ENCODE measurements at places on chromosomes 11 and 22. TPM values are rescaled to one million over a fixed set of nuclear protein-coding genes. Genes with fewer than 3 reads are reported as not detected.
A peak's percentile ranks its signal among the peaks of the same experiment; 100 is the strongest.

ENTHD1 gene
- total RNA-seq, result not detected

CLDN5 gene
- total RNA-seq, result not detected

CECR2 gene
- not detected for total RNA-seq

KLHL35 gene
- total RNA-seq, result not detected

COX8A gene
- total RNA-seq, result 418 TPM

MUC2 gene
- not detected for total RNA-seq

DNA sequence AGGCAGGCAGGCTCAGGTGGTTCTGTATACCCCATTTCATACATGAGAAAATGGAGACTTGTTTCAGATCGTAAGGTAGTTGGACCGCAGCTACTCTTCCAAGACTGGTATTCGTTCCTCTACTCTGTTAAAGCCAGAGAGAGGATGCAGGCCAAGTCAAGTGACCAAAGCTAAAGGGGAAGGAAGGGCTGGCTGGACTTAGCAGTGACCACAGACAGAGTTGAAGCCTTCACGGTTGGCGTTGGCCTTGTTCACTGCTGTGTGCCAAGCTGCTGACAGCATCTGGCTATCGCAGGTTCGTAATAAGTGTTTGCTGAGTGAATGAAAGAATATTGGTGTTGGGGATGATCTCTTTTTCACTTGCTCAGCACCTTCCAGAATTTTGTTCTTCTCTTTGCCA is 64.2 kb downstream of the PTPRJ start:
- peaks cover 33% of the 10 kb centered on the region for H3K4me1 ChIP-seq
- H3K36me3 ChIP-seq, result no peaks in the 10 kb centered on the region
- no peak overlapping the region for H3K4me3 ChIP-seq
- no peak overlapping the region for H3K27ac ChIP-seq
- H3K27me3 ChIP-seq, result no peaks in the 10 kb centered on the region

GRCh38 chr11:112643416-112643815 is 317.8 kb upstream of the NCAM1 start:
- DNase-seq, result no peak
- H3K4me3 ChIP-seq, result no peak overlapping the region
- no peaks in the 10 kb centered on the region for H3K36me3 ChIP-seq
- H3K27ac ChIP-seq, result no peak overlapping the region
- H3K27me3 ChIP-seq, result no peaks in the 10 kb centered on the region

DNA sequence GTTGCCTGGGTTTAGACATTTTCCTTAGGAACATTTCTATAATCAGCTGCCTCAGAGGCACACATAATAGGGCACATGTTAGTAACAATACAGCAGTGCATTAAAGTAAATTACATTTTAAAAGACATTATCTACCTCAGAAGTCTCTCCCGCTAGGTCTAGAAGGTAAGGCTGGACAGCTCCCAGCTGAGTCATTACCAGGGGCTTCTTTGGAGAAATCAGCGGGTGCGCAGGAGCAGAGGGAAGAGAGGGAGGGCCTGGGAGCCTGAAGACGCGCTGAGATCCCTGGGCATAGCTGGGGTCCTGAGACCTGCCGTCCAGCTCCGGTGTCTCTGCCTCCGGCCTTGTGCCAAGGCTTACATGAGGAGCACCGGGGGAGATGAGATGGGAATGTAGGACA is 67.7 kb downstream of the TMPRSS5 start:
- H3K36me3 ChIP-seq, result peaks cover 4% of the 10 kb centered on the region
- no peaks in the 10 kb centered on the region for H3K4me1 ChIP-seq
- H3K27me3 ChIP-seq, result no peaks in the 10 kb centered on the region
- no peak for DNase-seq
- H3K27ac ChIP-seq, result no peak overlapping the region

DNA sequence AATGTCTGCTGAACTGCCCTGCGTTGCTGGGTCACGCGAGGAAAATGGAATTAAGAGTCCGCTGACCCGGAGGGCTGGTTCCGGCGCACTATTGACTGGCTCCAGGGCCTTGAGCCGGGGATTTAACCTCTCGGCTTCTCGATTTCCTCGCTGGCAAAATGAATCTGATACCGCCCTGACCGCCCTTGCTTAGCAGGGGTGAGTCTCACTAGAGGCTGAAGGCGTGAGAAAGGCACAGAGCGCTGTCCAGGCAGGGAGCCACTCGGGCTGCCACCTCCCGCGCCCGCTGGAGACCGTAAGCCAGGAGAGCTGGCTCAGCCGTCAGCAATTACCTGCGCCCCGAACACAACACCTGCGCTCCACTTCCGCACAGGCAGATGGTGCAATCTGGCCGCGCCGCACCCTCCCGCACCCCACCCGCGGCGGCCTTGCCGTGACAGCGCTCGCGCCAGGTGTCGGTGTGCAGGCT is 65.6 kb downstream of the BUD13 start:
- H3K27me3 ChIP-seq, result peaks cover 42% of the 10 kb centered on the region
- no peak for DNase-seq
- no peaks in the 10 kb centered on the region for H3K36me3 ChIP-seq
- H3K27ac ChIP-seq, result no peak overlapping the region
- no peak overlapping the region for H3K4me3 ChIP-seq

DNA sequence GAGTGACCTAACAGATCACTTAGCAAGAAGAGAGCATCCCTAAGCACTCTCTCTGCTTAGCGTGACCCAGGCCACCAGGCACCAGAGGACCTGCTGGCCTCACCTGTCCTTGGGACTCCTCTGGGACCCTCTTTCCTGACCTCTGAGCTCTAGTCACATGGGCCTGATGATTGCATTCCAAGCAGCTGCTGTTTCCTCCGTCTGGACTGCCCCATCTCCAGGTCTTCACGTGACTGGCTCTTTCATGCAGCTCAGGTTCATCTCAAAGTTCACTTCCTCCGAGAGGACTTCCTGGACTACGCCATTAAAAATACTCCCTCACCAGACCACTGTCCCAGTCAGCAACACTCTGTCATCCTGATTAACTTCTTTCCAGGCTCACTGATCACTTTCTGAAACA is 2.9 kb downstream of the MMP20 start:
- no peak overlapping the region for H3K4me3 ChIP-seq
- H3K27ac ChIP-seq, result no peak overlapping the region
- peaks cover 12% of the 10 kb centered on the region for H3K4me1 ChIP-seq
- no peak for DNase-seq
- no peaks in the 10 kb centered on the region for H3K36me3 ChIP-seq

DNA sequence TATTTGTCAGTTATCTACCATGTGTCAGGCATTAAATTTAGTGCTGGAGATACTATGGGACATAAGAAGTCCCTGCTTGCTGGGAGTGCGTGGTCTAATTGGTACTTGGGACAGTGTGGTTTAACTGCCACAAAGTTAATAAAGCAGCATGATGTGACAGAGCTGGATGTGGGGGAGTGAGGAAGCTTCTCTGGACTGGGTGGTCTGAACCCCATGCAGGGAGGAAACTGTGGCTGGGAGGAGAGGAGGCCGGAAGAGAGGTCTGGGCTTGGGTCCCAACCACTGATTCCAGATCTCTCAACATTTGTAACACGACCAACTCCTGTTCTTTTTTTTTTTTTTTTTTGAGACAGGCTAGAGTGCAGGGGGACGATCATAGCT is 37.1 kb downstream of the ST3GAL4 start:
- DNase-seq, result no peak
- H3K36me3 ChIP-seq, result no peaks in the 10 kb centered on the region
- H3K4me1 ChIP-seq, result peaks cover 36% of the 10 kb centered on the region
- H3K4me3 ChIP-seq, result no peak overlapping the region
- H3K27me3 ChIP-seq, result peaks cover 5% of the 10 kb centered on the region

- peaks cover 6% of the 10 kb centered on the region for H3K27me3 ChIP-seq
- no peak overlapping the region for H3K4me3 ChIP-seq
- peaks cover 58% of the 10 kb centered on the region for H3K4me1 ChIP-seq
- H3K27ac ChIP-seq, result peak overlapping the region; percentile 88
- no peak for DNase-seq
Measured at GRCh38 chr22:32531228-32531627, 56.6 kb downstream of the FBXO7 start.

GRCh38 chr11:59669611-59670009 is 773 bp upstream of the PATL1 start:
- peak overlapping the region; percentile 99 for H3K4me3 ChIP-seq
- no peaks in the 10 kb centered on the region for H3K27me3 ChIP-seq
- H3K36me3 ChIP-seq, result peaks cover 16% of the 10 kb centered on the region
- peaks cover 34% of the 10 kb centered on the region for H3K4me1 ChIP-seq
- H3K27ac ChIP-seq, result peak overlapping the region; percentile 100
- DNase-seq, result peak; percentile 44

DNA sequence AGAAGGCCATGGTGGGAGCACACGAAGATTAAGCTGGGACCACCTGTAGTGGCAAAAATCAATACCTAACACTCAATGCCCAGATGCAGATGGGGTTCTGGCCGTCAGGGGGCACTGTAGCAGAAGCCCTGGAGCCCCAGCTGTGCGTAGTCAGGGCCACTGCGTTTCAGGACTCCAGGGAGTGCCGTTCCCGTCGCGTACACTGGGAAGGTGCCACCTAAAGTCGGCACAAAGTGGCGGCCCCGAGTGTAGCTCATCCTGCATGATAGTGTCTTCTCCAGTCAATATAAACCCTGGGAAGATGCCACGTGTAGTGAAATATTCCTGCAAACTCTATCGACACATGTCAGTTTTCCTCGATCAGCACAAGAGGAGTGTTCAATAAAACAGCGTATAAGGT is 123.8 kb upstream of the NTM start:
- H3K27me3 ChIP-seq, result peaks cover 17% of the 10 kb centered on the region
- no peak overlapping the region for H3K27ac ChIP-seq
- no peak overlapping the region for H3K4me3 ChIP-seq

DNA sequence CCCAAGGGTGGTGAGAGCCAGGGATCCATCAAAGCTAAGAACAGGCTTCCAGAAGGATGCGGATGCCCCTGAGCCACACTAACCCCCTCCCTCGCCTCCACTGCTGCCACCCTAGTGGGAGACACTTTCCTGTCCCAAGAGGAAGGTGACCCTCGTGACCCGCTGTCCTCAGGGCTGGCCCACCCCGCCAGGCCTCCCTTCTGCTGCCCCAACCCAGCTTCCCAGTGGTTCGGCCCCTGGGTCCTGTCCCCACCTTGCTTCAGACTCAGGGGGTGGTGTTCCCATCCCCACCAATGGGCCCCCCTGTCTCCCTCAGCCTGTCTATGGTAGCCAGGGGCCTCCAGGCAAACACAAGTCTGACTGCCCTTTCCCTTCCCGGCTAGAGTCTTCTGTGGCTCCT is 6.5 kb upstream of the PICK1 start:
- H3K4me3 ChIP-seq, result no peak overlapping the region
- H3K27ac ChIP-seq, result no peak overlapping the region
- DNase-seq, result no peak
- H3K27me3 ChIP-seq, result peaks cover 17% of the 10 kb centered on the region
- H3K36me3 ChIP-seq, result no peaks in the 10 kb centered on the region
- no peaks in the 10 kb centered on the region for H3K4me1 ChIP-seq

GRCh38 chr11:66510271-66510989 is at the start of gene BBS1:
TSS of gene BBS1 (plus strand) at chr11:66510635. CDS start at chr11:66510660, 25 bp downstream.
- peak within 1 kb of the TSS; percentile 99 for H3K4me3 ChIP-seq
- no peaks in the 10 kb centered on the region for H3K27me3 ChIP-seq
- peak; percentile 68 for DNase-seq
- peak within 1 kb of the TSS; percentile 69 for H3K27ac ChIP-seq
- peaks cover 9% of the 10 kb centered on the region for H3K4me1 ChIP-seq

DNA sequence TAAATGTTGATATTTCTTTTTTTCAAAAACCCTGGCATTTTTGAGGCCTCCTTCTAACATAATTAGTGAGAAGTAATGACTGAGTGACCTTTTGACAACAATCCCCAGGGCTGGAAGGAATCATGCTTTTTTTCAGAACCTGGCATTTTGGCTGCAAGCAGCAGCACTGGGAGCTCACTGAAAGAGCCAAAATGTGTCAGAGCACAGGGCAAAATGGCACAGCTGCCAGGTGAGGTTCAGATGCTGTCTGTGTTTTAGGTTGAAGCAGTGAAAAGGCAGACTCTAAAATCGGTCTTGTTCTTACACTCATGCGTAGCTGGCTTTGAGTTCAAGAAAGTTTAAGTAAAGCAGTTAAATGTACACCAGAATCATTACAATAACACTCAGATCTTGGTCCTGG is 1063.8 kb downstream of the DLG2 start:
- H3K27ac ChIP-seq, result no peak overlapping the region
- H3K27me3 ChIP-seq, result peaks cover 1% of the 10 kb centered on the region
- no peaks in the 10 kb centered on the region for H3K36me3 ChIP-seq
- no peaks in the 10 kb centered on the region for H3K4me1 ChIP-seq

GRCh38 chr22:22748297-22748743 is 103.9 kb downstream of the GGTLC2 start:
- peaks cover 10% of the 10 kb centered on the region for H3K27me3 ChIP-seq
- H3K27ac ChIP-seq, result no peak overlapping the region
- DNase-seq, result peak; percentile 43
- no peaks in the 10 kb centered on the region for H3K4me1 ChIP-seq

DNA sequence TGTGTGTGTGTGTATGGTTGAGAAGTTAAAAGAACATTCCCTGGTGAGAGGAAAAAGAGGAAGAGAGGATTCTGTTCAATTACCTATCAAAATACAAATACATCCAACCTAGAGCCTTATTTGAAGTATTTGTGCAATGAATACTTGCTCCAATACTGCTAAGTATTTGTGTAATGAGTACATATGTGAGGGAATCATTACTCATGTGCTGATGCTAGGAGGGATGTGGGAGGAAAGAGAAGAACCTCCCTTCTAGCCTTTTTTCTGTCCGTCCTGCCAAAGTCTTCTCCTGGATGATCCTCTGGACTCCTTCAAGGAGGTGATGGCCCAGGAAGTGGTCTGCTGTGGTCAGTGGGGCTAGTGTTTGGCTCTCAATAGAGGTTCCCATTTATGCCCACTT is 36.0 kb upstream of the ACCSL start:
- peak overlapping the region; percentile 23 for H3K4me3 ChIP-seq
- H3K36me3 ChIP-seq, result no peaks in the 10 kb centered on the region
- H3K4me1 ChIP-seq, result peaks cover 67% of the 10 kb centered on the region
- peak overlapping the region; percentile 34 for H3K27ac ChIP-seq
- H3K27me3 ChIP-seq, result no peaks in the 10 kb centered on the region

DNA sequence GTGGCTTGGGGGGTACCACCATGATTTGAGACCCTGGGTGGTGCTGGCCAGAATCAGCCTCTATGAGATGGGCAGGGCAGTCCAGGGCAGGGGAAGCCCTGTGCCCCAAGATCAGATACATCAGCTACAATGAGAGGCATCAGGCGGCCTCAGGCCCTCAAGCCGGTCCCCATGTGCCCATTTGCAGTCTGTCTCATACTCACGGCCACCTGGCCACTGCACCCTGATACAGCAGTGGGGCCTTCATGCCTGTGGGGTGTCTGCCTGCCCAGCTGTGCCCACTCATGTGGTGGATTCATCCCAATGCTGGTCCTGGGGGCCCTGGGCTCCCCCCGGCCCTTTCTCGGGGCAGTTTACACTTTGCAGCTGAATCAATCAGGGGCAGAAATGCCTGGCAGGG is 42.4 kb upstream of the KCNQ1OT1 start:
- H3K4me1 ChIP-seq, result peaks cover 23% of the 10 kb centered on the region
- no peak overlapping the region for H3K27ac ChIP-seq
- no peak for DNase-seq
- H3K36me3 ChIP-seq, result no peaks in the 10 kb centered on the region
- H3K27me3 ChIP-seq, result peaks cover 9% of the 10 kb centered on the region

GRCh38 chr11:103637831-103638230 is 398.6 kb upstream of the DDI1 start:
- DNase-seq, result no peak
- peaks cover 2% of the 10 kb centered on the region for H3K27me3 ChIP-seq
- no peak overlapping the region for H3K4me3 ChIP-seq
